ENCODE measurements at places on chromosomes 11 and 22.

DNA sequence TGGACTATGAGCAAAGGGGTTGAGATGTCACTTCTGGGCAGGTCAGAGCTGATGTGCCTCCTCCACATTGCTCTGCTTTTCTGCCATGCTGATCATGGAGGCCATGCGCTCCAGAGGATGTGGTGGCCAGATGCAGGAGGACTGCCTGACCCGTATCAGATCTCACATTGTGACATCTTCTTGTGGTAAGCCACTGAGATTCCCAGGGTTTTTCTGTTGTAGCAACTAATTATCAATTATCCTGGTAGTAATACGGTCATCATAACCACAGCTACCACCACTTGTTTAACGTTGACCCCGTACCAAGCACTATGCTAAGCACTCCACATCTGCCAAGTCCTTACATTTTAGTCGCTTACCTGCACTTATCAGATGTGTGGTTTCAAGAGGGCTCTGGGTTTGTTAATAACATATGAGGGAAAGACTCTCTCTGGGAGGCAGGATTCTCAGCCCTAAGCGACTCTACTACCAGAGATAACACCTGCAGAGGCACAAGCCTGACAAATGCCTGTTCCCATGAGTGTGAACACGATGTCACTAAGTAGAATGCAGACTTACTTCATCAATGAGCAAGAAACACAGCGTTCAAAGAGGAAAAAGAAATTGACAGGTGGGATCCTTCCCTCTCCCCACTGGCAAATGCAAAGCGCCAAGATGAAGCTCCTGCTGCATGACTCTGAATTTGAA, 63.6 kb upstream of the TIMP3 start:
- DNase-seq = no peak

DNA sequence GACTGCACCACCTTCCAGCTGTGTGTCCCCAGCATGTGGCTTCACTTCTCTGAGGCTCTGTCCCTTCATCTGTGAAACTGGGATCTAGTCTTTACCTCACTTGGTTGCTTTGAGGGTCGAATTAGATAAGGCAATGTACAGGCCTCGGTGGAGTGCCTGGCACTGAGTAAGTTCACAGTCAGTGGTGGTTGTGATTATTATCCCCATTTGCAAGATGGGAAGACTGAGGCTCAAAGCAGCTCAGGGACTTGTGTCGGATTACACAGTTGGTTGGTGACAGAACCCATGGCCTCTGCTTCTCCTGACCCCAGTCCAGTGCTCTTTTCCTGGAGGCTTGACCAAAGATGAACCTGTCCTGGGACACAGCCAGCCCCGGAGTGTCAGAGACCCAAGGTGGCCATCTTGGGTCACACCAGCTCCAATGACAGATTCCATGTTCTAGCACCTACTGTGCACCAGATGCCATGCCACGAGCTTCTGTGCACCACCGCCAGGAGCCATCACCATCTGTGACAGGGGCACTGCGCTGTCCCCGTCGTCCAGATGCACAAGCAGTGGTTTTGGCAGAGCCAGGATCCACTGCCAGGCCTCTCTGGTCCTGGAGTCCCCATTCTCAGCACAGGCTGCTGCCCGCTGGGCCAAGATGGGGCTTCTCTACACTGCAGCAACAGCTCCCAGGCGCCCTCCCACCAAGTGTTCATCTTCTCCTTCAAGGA, 60.5 kb downstream of the IGLL1 start:
- no peak for DNase-seq

DNA sequence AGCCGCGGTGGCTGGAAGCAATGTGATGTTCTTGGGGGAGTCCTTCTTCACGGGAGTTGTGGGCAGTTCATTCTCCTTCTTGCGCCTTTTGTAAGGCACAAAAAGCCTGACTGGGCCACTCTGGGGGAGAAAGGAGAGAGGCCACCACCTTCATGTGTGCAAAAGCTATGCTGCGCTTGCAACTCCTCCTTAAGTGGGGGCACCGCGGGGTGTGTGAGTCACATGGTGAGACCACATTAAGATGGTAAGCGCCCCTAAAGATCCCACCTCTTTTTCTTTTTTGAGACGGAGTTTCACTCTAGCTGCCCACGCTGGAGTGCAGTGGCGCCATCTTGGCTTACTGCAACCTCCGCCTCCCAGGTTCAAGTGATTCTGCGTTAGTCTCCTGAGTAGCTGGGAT, 14.1 kb downstream of the DEAF1 start:
- DNase-seq = no peak

DNA sequence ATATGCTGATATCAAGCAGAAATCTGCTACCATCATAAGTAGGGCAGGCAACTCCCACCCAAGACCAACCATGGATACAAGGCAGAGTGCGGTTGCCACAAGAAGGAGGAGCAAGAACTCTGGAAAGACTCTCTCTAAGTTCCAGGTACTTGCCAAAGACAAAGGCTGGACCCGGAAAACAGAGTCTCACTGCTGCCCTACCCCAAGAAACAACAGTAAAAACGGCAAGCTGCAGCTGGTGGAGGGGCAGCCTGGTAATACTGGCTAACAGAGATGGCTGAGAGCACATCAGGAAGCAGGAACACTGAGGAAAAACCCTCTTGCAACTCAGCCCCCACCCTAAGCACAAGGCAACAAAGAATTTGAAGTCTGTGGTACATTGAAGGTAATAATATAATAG, 27.7 kb upstream of the NXPE2 start:
- no peak for DNase-seq

DNA sequence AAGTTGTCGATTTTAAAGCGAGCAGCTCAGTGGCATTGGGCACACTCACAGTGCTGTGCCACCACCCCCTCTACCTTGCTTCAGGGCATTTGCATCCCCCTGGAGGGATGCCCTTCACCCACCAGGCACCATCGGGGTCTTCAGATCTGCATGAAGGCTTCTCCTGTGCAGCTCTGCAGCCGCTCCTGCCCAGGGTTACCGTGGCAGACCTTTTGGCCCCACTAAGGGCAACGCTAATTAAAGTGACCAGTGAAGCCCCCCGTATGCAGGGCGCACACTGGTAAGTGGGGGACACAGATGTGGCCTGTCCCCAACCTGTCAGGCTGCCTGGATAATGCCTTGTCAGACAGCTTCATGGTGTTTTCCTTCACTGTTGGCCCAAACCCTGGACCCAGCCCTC, 1117.7 kb downstream of the BRD1 start:
- DNase-seq = no peak

DNA sequence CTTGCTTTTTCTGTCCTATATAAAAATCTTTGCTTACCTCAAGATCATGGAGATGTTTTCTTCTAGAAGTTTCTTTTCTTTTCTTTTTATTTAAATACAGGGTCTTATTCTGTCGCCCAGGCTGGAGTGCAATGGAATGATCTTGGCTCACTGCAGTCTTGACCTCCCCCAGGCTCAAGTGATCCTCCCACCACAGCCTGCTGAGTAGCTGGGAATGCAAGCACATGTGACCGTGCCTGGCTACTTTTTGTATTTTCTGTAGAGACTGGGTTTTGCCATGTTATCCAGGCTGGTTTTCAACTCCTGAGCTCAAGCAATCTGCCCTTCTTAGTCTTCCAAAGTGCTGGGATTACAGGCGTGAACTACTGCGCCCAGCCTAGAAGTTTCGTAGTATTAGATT, 45.3 kb downstream of the USP35 start:
- DNase-seq = no peak

- no peak for DNase-seq
These were observed 23.2 kb downstream of the DERL3 start for GRCh38 chr22:23815541-23816155.

DNA sequence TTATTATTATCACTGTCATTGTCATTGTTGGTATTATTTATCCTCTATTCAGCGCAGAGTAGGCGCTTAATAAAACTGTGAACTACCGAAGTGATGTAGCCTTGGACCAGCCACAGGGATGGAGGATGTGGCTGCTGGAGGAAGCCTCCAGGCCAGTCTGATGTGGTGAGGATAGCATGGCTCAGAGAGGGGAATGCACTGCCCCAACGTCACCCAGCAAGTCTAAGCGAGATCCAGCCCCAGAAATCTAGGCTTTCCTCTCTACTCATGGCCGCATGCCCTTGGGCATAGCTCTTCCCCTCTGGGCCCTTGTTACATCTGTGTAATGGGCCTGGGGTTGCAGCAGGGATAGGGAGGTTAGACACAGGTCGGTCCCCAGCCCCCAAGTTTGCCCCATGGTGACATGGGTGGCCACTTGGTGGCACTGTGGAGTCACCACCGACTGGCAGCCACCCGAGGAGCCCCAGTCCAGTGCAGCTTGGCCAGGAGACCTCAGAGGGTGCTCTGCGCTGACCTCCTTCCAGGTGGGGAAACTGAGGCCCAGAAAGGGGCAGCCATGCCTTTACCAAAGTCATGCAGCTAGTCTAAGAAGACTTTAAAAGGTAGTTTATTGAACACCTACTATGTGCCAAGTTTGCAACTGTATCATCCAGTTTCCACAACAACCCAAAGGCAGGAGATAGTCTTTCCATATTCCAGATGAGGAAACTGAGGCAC, 395.7 kb downstream of the MN1 start:
- no peak for DNase-seq

- DNase-seq = no peak
These were observed 78.5 kb downstream of the SPON1 start for GRCh38 chr11:14041040-14041439.

GRCh38 chr11:114610984-114611944, 15.7 kb upstream of the NXPE4 start:
- no peak for DNase-seq

DNA sequence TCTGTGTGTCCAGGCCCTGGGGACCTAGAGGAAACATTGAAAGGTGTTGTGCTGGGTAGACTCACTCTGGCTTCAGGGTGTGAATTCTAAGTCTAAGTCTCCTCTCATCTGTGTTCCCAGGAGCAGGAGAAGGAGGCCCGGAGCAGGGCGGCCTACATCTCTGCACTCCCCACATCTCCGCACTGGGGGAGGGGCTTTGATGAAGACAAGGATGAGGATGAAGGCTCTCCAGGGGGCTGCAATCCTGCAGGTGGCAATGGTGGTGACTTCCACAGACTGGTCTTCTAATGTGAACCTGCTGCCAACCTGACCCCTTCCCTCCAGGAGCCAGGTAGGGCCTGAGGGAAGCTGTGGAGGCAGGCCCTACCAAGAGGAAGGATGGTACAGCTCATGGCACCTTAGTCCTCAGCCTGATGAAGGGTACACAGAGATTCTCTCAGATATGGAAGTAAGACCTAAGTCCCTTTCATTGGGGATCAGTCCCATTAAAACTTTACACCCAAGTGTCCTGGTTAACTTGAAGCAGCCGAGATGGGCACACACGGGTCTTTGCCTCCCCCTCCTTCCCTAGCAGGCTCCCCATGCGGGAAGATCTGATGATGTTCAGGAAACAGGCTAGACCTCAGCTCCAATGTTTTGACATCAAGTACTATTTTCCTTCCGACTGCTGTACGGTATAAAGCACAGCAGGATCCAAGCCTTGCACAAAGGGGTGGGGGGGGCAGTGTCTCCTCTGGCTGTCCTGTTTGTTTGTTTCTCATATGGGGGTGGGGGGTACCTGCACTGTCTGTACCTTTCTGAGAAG, 25.0 kb downstream of the USP35 start:
- DNase-seq = no peak

DNA sequence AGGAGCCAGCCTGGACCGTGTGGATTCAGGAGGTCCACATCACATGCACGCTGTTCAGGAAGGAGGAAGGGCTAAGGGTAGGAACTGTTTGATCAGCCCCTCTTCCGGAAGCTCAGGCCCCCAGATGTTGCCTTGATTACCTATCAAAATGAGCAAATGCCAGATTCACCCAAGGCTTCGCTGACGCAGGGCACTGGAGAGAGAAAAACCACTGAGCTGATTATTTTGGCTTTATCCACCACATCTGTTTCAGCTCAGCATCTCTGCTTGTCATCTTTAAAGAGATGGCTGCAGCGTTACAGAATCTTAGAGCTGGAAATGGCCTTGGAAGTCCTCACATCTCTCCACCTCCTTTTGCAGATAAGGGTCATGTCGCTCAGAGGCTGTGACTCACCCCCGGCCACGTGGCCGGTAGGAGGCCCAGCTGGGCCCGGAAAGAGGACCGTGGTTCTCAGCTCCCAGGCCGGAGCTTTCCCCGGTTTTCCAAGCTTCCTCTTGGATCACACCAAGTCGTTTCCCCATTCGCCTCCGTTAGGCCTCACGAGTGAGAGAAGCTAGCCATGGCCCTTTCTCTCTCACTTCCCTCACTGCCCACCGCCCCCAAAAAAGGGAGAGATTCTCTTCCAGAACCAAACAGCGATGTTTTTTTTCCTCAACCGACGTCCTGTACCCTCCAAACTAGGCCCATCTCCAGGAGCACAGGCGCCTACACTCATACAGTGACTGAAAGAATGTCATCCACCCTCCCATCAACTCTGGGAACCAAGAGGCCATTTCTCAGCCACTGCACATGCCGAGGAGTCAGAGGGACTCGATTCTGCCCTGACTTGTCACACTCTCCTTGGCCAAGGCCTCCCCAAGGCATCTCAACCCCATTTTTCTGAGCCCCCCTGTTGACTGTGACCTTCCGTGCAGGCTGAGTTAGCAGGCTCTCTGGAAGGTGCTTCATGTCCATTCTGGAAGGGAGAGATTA, 37.6 kb downstream of the LIF start:
- DNase-seq = no peak

GRCh38 chr11:94558468-94558867, 8.7 kb upstream of the PIWIL4 start:
- DNase-seq = no peak

DNA sequence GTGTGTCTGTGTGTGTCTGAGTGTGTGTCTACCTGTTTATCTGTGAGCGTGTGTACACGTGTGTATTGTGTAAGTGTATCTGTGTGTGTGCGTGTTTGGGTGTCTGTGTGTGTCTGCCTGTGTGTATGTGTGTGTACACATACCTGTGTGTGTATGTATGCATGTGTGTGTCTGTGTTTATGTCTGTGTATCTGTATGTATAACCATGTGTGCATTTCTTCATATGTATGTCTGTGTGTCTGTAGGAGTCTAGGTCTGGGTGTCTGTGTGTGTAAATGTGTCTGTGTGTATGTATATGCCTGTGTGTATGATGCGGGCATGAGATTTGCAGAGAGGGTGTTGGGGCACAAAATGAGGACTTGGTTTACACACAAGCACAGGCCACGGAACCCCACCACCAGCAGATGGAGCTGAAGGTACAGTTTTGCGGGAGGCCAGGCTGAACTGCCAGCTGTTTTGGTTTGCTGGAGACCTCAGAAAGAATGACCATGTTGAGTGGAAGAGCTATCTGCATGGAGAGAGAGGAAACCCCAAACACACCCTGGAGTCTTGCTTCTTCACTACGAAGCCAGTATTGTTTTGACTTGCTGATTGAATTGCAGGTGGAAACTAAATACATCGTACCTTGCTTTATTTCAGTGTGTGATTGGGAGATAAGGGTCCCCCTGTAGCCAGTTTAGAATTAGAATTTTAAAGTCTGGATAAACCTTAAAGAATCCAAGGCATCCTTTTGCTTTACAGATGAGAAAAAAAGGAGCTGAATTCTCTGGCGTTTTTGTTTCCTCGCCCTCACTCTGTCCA, 497.2 kb downstream of the NTM start:
- DNase-seq = no peak

DNA sequence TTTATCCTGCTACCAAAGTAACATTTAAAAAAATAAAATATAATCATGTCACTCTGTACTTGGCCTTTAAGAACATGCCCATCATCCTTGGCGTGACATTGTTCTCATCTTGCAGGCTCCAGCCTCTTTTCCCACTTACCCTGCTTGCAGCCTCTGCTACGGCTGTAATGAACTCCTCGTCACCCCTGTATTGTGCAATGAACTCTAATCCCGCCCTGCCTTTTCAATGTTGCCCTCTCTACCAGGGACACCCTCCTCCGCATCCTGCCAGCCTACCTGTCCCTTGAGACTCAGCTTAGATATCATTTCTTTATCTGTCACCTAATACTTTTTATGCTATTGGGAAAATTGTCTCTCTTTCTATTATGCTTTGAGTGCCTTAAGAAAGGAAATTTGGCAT, 12.6 kb upstream of the MMP20 start:
- DNase-seq = no peak
